ENCODE measurements at places on chromosomes 3 and 15.

DNA sequence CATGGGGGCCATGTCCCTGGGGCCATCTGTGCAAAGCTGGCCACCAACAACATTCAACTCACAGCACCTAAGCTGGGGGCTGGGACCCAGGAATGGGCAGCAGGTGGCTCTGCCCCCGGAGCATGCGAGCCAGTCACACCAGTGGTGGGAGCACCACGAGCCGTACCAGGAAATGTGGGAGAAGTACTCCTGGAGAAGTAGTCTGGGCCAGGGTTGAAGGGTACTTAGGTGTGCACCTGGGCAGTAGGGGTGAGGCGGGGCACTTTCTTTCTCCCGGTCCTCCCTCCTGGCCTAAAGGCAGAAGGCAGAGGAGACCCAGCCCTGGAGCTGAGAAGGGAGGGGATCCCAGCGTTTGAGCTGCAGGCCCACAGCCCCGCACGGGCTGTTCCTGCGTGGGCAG is 94.2 kb downstream of the PLXNA1 start:
- DNase-seq, result no peak

- peak; percentile 83 for DNase-seq
These were observed 16.1 kb downstream of the SH2D7 start for GRCh38 chr15:78108300-78109084.

- peak; percentile 24 for DNase-seq
These were observed 48.8 kb downstream of the CHRD start for GRCh38 chr3:184428561-184429175.

GRCh38 chr15:68439506-68439905 is 7.5 kb upstream of the ITGA11 start:
- DNase-seq, result no peak

- DNase-seq, result no peak
These were observed 215.6 kb downstream of the RPLP1 start for GRCh38 chr15:69668039-69668705.

- DNase-seq, result peak; percentile 89
These were observed 66.0 kb upstream of the CMSS1 start for GRCh38 chr3:99751649-99752048.

GRCh38 chr15:86650094-86650493 is 570.4 kb downstream of the AGBL1 start:
- DNase-seq, result no peak

DNA sequence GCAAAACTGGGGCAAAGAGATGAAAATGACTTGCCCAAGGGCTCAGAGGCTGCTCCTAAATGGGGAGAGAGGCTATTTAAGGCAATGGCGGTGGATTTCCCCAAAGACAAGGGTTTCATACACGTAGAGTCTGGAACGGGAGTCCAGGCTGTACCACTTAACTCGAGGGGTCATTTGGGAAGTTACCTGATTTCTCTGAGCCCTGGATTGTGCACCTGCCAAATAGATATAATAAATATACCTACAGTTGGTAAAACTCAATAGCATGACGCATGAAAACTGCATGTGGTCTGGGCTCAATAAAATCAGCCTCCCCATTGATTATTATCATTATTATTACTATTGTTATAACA is 1.3 kb upstream of the ITPR1 start:
- DNase-seq, result no peak

GRCh38 chr3:184733181-184733580 is 21.3 kb upstream of the MAGEF1 start:
- DNase-seq, result no peak

- no peak for DNase-seq
These were observed 23.5 kb upstream of the SQOR start for GRCh38 chr15:45611305-45611704.

DNA sequence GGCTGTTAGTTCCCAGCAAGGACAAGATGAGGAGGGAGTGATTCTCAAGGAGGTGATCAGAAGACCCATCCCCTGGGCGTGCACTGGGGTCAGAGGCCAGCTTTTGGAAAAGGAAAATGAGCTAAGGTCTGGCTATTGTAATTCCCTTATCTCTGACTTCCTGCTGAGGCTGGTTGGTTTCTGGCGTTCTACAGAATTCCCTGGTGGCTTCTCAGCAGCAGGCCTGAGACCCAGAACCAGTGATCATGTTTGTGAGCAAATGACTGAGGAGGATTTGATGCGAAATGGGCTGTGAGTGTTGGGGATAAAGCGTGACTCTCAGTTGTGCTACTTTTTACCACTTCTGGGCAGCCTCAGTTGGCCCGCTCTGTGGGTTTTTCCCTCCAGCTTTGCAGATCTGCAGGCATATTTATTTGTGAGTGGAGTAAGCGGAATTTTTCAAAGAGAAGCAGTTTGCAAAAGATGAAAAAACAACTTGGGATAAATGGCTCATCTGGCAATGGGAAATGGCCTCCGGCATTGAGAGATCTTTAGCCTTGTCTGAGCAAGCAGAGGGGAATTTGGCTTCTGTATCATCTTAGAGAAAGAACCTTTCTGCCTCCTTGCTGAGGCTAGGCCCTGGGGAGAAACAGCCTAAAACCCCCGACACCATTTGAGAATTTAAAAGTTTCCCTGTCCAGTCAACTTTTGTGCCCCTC is 102.7 kb downstream of the SLCO3A1 start:
- no peak for DNase-seq

GRCh38 chr3:169970847-169971246 is 4.2 kb downstream of the SEC62 start:
- DNase-seq, result no peak

DNA sequence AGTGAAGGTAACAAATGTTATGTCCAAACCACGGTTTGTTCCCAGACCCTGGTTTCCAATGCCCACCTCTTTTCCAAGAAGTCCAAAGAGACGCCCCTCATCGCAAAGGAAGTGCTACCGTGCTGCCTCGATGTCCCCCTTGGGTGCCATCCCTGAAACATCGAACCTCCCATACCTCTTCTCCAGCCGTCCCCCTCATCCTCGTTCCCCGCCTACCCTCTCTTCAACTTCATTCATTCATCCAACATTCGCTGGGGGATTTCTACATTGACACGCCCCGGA is 467 bp downstream of the TIPIN start:
- no peak for DNase-seq

DNA sequence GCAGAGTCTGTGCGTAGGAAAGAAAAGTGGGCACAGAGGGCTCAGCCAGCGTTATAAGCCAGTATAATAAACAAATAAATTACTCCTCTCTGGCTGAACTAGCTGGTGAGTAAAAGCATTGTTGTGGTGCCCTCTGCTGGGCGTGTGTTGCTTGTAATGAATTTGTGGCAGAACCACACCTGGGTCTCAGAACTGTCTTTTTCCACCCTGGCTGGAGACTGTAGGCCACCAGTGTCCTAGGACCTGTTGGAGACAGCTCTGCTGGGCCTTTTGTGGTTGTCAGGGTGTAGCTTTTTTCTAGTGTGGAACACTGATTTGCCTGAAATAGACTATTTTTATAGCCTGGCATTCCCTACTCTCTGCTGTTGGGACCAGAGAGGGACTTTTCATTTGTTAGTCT is 130.5 kb upstream of the EIF1B start:
- DNase-seq, result peak; percentile 65

- DNase-seq, result peak; percentile 89
These were observed 18.7 kb upstream of the P2RY12 start for GRCh38 chr3:151403246-151403645.

GRCh38 chr15:58543664-58544335 is 112.0 kb downstream of the LIPC start:
- DNase-seq, result no peak

- DNase-seq, result peak; percentile 53
These were observed 342.7 kb downstream of the PTPRG start for GRCh38 chr3:61903931-61904657.

GRCh38 chr3:18716101-18716500 is 291.0 kb upstream of the SATB1 start:
- no peak for DNase-seq

- DNase-seq, result peak; percentile 69
These were observed 44.3 kb upstream of the MRPS22 start for GRCh38 chr3:139299261-139300132.

- no peak for DNase-seq
These were observed 107.8 kb upstream of the VEPH1 start for GRCh38 chr3:157610876-157611535.

- peak; percentile 69 for DNase-seq
These were observed 95.4 kb downstream of the PLOD2 start for GRCh38 chr3:146065573-146066006.

DNA sequence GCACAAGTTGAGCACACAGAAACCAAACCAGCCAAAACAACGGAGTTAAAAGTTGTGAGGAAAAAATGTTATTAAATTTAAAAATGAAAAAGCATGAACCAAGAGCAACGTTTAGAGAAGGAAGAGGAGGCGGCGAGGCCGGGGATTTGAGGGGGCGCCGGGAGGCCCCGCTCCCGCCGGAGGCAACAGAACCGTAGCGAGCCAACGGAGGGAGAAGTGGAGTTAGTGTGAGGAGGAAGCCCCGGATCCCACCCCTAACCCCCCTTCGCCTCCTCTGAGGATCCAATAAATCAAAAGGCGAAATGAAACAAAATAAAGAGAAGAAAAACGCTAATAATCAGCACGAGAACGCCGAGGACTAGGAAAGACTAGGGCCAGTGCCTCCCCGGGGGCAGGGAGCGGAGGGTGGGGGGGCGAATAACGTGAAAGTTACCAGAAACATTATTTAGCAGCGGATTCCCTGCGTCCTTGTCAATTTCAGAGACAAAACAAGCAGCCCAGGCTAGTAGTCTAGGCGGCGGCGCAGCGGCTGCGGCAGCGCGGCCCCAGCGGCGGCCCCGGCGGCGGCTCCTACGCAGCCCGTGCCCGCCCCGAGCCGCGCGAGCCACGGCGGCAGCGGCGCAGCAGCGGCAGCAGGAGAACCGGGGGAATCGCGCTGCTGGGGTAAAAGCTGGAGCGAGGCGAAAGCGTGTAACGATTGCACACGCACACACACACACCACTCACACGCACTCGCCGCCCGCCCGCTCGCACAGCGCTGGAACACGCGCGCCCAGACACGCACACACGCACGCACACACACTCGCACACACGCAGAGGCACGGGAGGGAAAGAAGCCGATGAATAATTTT is 1.7 kb downstream of the MEIS2 start:
- peak; percentile 44 for DNase-seq

- DNase-seq, result no peak
These were observed 182.0 kb downstream of the KLF13 start for GRCh38 chr15:31508656-31509055.

DNA sequence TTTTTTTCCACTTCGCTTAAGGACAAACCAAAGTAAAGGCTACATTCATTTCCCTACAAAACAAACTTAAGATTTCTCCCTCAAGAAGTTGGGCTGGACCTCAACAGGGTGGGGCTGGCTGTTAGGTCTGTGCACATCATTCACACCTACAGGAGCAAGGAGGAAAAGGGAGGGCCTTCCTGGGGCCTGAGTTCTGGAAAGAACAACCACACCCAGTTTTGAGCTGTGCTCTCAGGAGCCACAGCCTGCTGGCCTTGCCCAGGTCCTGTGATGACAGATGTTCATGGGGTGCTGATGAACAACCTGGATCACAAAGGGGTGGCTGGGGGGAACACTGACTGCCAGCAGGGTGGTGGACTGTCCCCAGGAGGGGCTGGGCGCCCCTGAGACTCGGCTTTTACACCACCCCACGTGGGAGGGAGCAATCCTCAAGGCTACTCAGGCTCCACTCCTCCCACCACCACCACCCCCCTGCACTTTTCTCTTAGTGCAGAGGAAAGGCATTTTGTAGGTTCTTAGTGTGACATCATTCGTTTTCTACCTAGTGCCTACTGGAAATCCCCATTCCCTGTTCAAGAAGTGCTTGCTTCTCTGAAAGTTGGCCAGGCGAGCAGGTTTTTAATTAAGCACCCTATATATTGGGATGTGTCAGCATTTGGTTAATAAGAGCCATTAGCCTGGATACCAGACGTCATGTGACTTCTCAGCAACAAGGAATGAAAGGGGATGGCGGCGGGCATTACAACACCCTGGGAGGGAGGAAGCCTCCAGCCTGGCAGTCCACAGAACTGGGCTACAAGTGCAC is 35.7 kb downstream of the CCNB2 start:
- DNase-seq, result no peak

- DNase-seq, result no peak
These were observed 55.0 kb downstream of the GLB1 start for GRCh38 chr3:33041909-33042308.

- no peak for DNase-seq
These were observed 165.6 kb downstream of the APBA2 start for GRCh38 chr15:29051422-29051821.

DNA sequence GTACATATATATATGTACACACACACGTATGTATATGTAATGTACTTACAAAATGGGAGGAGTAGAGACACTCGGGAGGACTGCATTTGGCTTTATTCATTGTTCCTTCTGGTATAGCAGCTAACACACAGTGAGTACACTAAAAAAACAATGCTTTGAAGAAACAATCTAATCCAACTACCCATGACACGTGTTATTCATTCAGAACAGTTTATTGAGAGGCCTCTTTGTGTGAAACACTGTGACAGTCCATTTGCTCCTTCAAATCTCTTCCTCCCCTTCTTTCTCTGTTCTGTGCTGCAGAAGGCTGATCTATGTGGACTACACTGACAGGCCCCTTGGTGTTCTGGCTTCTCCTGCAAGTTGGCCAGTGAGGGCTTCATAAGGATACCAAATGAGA is 1075.9 kb upstream of the CFAP20DC start:
- no peak for DNase-seq

GRCh38 chr15:74129586-74130154 is 716 bp upstream of the ISLR2 start:
- no peak for DNase-seq

GRCh38 chr15:87582169-87582568 is 674.4 kb downstream of the NTRK3 start:
- DNase-seq, result no peak

DNA sequence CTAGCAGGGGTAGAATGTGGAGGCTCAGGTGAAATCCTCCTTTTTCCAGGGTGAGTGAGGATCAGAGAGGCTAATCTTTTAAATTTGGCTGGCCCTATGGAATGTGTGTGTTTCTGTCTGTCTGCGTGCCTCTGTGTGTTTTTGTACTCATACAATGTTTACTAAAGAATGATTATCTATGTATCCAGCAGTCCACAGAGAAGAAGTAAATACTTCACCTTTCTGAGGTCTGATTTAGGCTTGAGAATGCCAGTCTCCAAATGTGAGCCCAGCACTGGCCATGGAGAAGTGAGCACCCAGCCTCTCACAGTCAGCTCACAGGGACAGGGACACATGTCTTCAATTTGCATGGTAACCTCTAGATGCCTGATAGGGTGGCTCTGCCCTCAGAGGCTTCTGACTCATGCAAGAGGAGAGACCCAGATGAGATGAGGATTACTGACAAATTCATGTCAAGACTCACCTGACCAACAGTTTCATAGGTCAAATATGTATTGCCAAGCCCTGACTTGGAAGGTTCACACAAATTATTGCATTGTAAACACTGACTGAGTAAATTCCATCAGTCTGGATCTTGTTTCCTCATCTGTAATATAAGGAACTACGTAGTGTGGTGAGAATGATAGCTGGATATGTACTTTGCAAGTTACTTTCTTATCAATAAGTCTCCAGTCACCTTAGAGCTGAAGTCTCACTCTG is 31.0 kb downstream of the ENTPD3 start:
- no peak for DNase-seq

DNA sequence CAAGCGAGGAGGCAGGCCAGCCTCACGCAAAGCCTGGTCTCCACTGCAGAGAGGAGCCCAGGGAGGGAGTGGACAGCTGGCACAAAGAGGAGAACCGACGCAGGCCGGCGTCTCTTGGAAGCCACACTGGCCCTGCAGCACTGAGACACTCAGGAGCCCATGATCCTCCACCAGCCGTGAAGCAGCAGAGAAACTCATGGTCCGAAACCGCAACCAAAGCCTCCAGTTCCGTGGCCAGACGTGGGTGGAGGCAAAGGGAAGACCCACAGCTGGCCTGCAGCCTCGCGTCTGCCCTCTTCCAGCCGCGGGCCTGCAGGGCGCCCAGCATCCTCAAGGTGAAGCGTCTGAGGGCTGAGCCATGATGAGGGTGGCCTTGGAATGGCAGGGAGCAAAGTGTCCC is 62.2 kb upstream of the SEC61A1 start:
- DNase-seq, result no peak

Data from fibroblast of skin of right biceps (primary cell).